ENCODE measurements at places on chromosomes 6 and 20.

GRCh38 chr6:3230256-3230882, 2.9 kb upstream of the TUBB2B start:
- DNase-seq, result no peak

GRCh38 chr20:49445176-49445575, 37.3 kb downstream of the KCNB1 start:
- DNase-seq, result no peak

DNA sequence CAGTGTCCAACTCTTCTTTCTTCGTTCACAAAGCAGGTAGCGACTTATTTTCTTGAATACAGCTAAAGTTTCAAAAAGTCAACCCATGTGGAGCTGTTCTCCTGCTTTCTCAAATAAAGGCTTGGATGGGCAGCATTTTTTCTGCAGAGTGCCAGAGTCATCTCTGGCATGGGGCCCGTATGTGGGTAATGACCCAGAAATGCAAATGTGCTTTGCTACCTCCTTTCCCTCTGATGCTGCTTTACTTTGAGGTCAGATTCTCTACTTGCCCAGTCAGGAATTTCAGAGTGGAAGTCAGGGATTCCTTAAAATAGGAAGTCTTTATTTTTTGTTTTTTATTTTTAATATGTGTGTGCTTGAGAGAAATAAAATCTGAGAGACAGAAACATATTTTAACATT, 4.9 kb downstream of the NKAIN2 start:
- DNase-seq, result no peak

- DNase-seq, result no peak
Observed at GRCh38 chr6:74115674-74116073, 419.7 kb downstream of the CD109 start.

- DNase-seq, result no peak
Observed at GRCh38 chr20:47453167-47453782, 48.4 kb upstream of the NCOA3 start.

DNA sequence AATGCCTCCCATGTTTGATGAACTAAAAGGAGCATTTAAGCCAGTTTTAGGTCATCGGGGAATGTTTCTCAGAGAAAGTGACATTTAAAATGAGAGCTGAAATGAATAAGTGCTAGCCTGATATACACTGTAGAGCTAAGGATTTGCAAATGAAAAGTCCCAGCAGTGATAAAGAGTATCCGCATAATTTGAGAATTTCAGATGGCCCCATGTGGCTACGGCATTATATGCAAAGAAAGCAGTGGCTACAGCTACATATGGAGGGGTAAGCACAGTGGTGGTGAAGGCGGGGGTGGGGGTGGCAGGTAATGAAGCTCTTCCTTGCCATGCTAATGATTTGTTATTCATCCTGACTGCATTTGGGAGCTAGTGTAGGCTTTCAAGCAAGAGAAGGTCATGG, 371.3 kb downstream of the ARHGAP18 start:
- no peak for DNase-seq

- DNase-seq, result no peak
Observed at GRCh38 chr6:150140236-150140969, 2.4 kb upstream of the PPP1R14C start.

DNA sequence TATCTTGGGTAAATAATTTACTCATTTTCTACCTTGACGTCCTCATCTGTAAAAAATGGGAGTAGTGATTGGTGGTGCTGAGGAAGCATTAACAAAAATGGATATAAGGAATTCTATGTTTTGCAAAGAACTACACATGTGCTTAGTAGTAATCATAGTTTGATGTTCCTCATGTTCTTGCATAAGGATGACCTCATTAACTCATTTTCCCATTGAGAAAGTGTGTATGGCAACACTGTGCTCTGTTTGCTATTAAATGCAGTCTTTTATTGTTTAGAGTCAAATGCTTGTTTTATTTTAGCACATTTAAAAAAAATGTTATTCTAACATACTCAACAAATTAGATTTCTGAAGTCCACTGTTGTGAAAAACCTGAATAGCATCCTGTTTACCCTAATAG, 211.2 kb upstream of the RSPO3 start:
- no peak for DNase-seq

DNA sequence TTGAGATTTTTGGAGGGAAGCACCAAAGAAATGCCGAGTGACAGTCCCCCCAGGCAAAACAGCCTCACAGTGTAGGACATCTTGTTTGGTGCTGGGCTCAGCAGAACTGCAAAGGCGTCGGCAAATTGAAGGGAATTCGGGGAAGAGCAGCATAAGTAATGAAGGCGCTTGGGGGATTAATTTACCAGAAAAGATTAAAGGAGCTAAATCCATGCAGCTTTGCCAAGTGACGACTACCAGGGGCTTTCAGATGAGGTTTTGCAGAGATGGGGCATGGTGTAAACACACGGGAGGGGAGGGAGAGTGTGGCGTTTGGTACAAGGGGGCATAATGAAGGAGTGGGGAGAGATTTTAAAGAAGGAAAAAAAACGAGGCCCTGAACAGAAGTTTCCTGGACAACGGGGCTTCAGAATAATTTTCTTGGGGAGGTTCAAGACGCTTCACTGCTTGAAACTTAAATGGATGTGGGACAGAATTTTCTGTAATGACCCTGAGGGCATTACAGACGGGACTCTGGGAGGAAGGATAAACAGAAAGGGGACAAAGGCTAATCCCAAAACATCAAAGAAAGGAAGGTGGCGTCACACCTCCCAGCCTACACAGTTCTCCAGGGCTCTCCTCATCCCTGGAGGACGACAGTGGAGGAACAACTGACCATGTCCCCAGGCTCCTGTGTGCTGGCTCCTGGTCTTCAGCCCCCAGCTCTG, 45.4 kb upstream of the CDH22 start:
- DNase-seq, result no peak

DNA sequence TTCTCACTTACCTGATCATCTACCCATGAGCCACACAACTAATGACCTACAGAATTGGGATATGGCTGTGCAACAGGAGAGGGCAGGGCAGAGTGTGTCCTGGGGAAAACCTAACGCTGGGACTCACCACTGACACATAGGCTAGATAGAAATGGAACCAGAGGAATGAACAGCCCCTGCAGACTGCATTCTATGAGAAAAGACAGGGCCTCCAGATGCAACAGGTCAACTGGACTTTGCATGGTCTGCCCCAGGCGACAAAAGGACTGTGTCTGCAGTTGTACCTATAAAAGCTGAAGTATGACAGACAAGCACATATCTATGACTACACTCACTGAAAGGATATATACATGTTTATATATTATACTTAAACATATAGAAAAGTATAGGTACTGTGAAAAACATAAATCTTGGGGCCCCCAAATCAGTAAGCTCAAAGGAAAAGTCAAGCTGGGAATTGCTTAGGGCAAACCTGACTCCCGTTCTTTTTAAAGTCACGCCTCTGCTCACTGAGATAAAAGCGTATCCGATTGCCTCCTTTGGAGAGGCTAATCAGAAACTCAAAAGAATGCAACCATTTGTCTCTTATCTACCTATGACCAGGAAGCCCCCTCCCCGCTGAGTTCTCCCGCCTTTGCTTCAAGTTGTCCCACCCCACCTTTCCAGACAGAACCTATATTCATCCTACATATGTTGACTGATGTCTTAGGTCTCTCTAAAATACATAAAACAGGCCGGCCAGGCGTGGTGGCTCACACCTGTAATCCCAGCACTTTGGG, 68.5 kb downstream of the EPB41L2 start:
- DNase-seq, result no peak

DNA sequence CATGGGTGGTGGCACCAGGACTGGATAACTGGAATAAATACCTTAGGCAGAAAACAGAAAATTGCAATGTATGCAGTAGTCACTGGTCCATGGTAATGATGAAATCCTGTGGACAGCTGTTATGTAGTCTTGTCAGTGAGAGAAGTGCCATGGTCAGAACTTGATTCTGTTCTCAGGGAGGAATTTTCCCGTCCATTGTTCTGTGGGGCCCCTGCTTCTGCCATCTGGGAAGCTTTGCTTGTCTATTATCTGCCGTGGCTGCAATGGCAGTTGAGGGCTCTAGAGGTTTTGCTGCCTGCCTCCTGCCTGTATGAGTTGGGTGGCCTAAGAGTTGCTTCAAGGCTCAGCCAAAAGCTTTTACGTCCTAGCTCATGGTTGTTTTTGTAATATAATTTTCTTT, 126.8 kb upstream of the SLC35B3 start:
- no peak for DNase-seq

- no peak for DNase-seq
Observed at GRCh38 chr20:44850272-44850671, 35.2 kb upstream of the YWHAB start.

GRCh38 chr20:57325632-57326356, 3.8 kb upstream of the SPO11 start:
- DNase-seq, result no peak

GRCh38 chr6:110538416-110539160, 62.2 kb upstream of the SLC22A16 start:
- DNase-seq, result no peak

DNA sequence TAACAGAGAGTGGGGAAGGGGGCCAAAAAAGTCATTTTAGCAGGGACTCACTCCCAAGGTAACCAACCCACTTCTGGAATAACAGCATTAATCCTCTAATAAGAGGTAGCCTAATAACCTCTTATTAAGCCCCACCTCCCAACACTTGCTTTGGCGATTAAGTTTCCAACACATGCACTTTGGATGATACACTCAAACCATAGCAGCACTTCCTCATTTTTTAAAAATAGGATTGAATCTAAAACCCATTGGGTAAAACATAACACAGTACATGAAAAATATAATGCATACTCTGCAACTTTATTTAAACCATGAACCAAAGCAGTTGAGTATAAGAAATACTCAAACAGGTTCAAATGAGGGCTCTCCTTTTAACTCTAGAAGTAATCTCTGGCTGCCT, 318.3 kb downstream of the HACE1 start:
- DNase-seq, result no peak

GRCh38 chr6:44629636-44630035, 242.1 kb downstream of the CDC5L start:
- DNase-seq, result no peak

DNA sequence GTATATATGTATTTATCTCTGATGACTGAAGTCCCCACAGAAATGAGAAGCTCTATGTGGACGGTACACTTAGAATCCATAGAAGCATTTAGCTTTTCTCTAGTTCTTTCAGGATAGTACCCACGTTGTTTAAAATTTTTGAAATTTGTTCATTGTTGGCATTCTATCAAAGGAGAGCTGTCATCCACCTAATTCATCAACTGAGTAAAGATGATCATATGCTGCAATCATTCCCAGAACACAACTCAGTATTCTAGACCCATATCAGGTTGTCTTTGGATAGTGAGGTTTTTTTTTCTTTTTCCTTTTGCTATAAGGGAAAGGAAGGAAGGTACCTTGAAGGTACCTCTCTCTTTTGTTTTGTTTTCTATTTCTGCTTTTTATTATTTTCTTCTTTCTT, 9.3 kb downstream of the SERAC1 start:
- no peak for DNase-seq

GRCh38 chr6:140478631-140479030, 1104.2 kb upstream of the CITED2 start:
- DNase-seq, result no peak

- DNase-seq, result no peak
Observed at GRCh38 chr6:15325540-15325955, 79.7 kb downstream of the JARID2 start.

GRCh38 chr20:63404129-63405085, 43.3 kb upstream of the CHRNA4 start:
- DNase-seq, result no peak

- DNase-seq, result no peak
Observed at GRCh38 chr20:34582911-34583310, 24.4 kb downstream of the MAP1LC3A start.

GRCh38 chr20:51500311-51500710, 42.2 kb downstream of the NFATC2 start:
- no peak for DNase-seq

DNA sequence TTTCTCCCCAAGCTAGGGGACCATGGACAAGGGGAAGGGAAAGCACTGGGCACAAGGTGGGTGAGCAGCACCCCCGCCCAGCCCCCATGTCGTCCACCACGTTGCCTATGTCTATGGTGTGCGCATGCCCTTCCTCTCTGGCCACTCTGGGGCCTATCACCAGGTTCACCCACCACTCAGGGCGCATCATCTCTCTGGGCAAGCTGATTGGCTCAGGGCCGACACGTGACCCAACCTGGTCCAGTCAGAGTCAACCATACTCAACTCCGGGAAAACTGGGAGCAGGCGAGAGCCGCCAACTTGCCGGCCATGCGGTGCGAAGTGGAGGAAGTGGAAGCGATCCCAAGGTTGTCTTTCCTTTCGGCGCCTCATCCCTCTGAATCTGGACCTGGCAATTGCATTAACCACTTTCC, 25.9 kb downstream of the ACSS1 start:
- no peak for DNase-seq

DNA sequence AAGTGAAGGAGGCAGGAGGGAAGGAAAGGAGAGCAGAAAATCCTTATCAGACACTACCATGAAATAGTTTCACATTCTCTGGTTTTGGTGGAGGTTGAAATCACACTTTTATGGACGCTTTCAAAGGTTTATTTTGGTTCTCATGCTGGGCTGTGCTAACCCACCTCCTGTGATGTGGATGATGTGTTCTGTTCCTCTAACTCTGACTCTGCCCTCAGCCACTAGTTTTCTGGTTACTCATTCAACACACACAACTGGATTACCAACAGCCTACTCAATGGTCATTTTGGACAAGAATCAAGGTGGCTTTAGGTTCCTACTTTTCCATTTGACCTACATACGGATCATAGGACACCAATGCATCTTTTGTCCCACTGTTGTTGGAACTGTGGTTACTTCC, 522.1 kb upstream of the BTBD3 start:
- DNase-seq, result no peak

DNA sequence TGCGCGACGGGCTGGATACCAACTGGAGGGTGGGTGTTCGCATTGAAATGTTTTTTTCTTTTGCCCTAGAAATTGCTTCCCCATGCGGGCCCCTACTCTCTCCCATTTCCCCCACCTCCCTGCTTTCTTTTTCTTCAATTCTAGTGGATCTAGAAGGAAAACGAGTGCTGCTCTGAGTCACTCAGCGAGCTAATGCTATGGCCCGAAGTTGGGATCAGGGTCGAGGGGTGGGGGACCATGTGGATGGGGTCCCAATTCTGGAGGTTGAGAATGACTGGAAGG, 71.5 kb downstream of the SOX4 start:
- DNase-seq, result no peak

DNA sequence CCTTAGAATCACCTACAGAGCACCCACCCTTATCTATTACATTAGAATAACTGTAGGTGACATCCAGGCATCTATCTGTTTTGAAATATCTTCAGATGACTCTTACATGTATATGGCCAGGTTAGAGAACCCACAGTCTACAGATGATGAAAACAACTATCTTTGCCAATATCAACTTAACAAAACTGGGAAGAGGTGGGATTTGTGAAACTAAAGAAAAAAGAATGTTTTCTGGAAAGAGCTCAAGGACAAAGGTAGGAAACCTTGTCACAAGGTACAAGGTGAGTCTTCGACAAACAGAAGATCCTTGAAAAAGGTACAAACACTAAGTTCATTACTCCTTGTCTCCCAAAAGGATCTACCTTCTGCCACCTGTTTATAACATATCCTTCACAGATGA, 47.0 kb upstream of the DST start:
- no peak for DNase-seq
